Small intestine (tissue), 16 donors: ENCODE measurements at places on chromosomes 12 and 14. TPM values are rescaled to one million over a fixed set of nuclear protein-coding genes. Genes with fewer than 3 reads are reported as not detected.

The GDF3 gene
- not detected for polyA plus RNA-seq

The MIPOL1 gene
- polyA plus RNA-seq = 9.2 TPM

The KRT74 gene
- polyA plus RNA-seq = not detected

The FOXA1 gene
- 49.3 TPM for polyA plus RNA-seq

The ALG10 gene
- polyA plus RNA-seq = 2.4 TPM

The CISTR gene
- polyA plus RNA-seq = not detected

The PCED1B gene
- 1.6 TPM for polyA plus RNA-seq

The SYCP3 gene
- 1.5 TPM for polyA plus RNA-seq

The TSPAN8 gene
- polyA plus RNA-seq = 2,154 TPM

The SLC25A21 gene
- 0.71 TPM for polyA plus RNA-seq

The PPP1R1A gene
- polyA plus RNA-seq = 5.4 TPM

The TRHDE gene
- polyA plus RNA-seq = 1.3 TPM

The ERP27 gene
- polyA plus RNA-seq = 34.9 TPM

The TAOK3 gene
- 24.1 TPM for polyA plus RNA-seq

The ACSS3 gene
- polyA plus RNA-seq = 0.54 TPM

The DDN gene
- polyA plus RNA-seq = 0.22 TPM

The AQP5 gene
- not detected for polyA plus RNA-seq

The MMP14 gene
- polyA plus RNA-seq = 6.9 TPM

The KRT79 gene
- not detected for polyA plus RNA-seq

The IGF1 gene
- 4.5 TPM for polyA plus RNA-seq

The OGFOD2 gene
- 30.3 TPM for polyA plus RNA-seq

The ASCL1 gene
- not detected for polyA plus RNA-seq

The TMEM229B gene
- polyA plus RNA-seq = 27.5 TPM
